ENCODE measurements at places on chromosomes 11 and 22.

DNA sequence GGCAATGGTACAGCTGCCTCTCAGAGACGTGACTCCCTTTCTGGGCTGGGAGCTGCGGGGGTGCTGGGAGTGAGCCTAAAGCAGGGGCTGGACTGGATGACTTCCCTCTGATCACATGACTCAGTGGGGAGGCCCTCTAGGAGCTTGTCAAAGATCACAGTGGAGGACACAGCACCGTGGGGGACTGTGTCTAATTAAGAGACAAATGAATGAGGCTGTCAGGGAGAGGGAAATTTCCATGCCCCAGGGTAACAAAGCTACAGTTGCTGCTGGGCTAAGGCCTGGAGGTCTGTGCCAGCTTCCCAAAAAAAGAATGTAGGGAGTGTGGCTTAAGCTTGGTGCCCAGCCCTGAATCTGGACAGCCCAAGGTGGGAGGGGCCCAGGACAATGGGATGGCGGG, 262.8 kb upstream of the PLET1 start:
- no peak for DNase-seq

- no peak for DNase-seq
These were observed 19.9 kb upstream of the GRAMD4 start for GRCh38 chr22:46600273-46600796.

DNA sequence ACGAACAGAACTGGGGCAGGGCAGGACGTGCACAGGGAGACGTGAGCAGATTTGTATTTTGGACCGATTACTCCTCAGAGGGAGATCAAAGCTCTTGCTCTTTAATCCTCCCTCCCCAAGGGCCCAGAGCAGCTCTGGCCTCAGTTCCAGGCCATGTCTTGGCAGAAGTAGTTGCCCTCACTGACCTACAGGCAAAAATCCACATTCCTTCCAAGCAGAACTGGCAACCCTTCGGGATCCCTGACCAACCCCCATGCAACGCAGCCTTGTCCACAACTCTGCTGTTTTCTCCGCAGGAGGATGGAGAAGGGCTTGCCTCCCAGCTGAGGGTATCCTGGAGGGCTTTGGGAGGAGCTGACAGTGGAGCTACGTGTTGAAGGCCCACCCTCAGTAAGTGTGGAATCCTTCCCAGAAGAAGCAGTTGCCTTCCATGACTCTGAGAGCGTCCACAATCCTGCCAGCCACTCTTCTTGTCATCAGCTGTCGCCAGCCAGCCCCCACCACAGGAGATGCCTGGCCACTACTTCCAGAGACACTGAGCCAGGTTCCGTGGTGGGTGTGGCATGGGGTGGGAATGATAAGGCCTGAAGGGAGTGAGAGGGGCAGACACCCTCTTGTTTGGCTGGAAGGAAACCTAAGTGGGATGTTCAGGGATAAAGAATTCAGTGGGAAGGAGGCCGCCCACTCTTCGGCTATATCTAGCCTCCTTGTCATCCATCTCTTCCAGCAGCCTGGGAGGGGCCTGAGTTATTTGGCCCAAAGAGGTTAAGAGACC, 68.1 kb downstream of the PDE2A start:
- no peak for DNase-seq

- DNase-seq, result peak; percentile 32
These were observed 3.3 kb upstream of the RAG1 start for GRCh38 chr11:36564376-36565030.

DNA sequence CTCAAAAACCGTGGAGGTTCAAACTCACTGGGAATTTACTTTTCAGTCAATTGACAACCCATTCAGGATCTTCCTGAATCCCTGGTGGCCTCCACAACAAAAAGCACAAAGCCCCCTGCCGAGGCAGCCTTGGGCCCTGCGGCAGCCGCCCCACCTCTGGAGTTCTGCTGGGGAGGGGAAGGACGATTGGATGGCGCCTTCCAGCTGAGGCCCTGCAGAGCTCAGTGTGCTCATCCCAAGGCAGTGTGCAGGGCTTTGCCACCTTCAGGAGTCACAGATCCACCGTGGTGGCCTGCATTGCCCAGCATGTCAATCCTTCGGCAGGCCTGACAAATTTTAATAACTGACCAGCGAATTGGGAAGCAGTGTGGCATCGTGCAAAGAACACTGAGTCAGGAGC, 7.4 kb downstream of the ZFTA start:
- no peak for DNase-seq

DNA sequence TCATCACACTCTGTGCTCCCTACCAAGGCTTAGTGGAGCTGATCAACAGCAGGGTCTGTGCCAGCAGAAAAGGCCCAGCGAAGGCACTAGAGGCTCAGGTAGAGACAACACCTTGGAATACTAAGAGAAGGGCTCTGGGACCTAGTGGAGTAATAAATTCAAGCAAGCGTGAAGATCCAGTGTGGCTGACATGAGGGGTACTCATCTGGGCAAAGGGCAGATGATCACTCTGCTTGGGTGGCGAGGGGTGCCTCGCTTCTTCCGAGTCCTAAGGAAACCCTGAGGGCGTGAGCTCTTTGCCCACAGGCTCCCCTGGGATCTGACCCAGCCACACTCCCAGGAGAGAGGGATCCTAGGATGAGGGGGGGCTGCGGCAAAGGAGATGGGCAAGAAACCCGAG, 3.5 kb upstream of the TPBGL start:
- no peak for DNase-seq

DNA sequence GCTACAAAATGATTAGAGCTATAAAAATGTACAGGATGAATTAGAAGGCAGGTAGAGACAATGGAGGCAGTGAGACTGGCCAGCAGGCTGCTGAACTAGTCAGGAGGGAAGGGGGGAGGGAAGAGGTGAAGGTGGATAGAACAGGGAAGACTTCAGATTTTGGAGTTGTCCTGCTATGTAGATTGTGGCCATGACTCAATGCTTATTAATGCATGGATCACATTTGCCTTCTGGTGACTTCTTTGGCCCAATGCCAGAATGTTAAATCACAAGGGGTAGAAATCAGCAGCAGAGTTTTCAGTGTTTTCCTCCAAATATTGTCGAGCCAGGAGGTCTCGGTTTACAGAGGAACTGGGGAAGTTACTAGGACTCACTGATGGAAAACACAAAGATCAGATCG, 346.6 kb downstream of the AASDHPPT start:
- DNase-seq, result peak; percentile 16

GRCh38 chr11:7252683-7253213, 1.0 kb downstream of the SYT9 start:
- no peak for DNase-seq

GRCh38 chr11:113317339-113317738, 3.0 kb downstream of the TTC12 start:
- DNase-seq, result no peak

GRCh38 chr11:1916132-1916985, 3.1 kb upstream of the TNNT3 start:
- DNase-seq, result no peak

DNA sequence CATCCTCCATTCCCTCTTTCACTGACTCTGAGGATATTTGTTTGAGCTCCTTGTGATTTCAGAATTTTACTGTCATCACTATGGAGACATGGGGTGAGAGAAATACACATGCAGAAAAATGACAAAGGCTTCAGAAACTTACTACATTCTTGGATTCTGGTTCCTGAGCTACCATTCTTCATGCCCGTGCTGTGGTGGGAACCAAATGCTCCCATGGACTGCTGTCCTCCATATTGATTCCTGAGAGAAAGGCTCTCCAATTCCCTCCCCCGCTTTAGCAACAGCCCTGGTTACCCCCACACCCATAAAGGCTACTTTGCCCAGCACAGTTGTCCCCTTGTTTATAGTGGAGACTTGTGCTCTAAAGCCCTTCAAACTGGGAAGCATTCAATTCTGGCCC, 195.4 kb downstream of the RRAS2 start:
- no peak for DNase-seq

- DNase-seq, result no peak
These were observed 25.3 kb upstream of the PATE1 start for GRCh38 chr11:125720781-125721180.

- DNase-seq, result no peak
These were observed 12.5 kb upstream of the PTPRJ start for GRCh38 chr11:47967577-47968525.

- DNase-seq, result no peak
These were observed 32.8 kb downstream of the MS4A2 start for GRCh38 chr11:60121264-60121663.

DNA sequence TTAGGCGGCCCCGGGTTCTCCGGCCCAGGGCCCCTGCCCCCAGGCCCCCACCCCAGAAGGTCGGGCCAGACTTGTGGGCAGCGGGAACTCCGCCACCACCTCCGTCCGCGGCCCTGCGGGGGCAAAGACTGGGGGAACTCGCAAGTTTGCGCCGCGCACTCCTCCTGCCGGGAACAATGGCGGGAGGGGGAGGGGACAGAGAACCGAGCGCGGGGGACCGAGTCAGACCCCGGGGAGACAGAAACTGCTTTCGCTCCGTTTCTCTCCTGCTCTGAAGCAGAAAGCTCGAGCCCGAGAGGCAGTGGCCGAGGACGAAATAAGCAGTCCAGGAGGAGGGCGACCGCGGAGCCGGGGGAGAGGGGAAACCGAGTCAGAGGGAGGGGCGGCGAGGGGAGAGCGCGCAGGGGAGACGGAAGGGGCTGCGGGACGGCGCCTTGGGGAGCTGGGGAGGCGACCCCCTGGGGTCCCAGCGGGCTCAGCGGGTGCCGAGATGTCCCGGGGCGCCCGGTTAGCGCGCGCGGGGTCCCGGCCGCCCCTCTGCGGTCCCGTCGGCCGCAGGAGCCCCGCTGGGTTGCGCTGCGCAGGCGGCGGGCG, 555 bp downstream of the TP53I11 start:
- peak; percentile 11 for DNase-seq
